ENCODE measurements at places on chromosomes 16 and 17. TPM values are rescaled to one million over a fixed set of nuclear protein-coding genes. Genes with fewer than 3 reads are reported as not detected.

DNA sequence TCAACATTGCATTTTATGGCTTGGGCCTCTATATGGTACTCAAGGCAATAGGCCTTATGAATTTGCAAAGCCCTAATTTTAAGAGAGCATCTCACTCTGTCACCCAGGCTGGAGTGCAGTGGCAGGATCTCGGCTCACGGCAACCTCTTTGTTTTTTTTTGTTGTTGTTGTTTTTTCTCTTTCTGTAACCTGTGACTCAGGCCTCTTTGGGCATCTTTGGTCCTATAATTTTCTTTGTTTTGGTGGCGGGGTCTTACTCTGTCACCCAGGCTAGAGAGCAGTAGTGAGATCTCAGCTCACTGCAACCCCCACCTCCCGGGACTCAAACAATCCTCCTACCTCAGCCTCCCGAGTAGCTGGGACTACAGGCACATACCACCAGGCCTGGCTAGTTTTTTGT, 21.8 kb upstream of the HERPUD1 start:
- no peak for DNase-seq
- H3K27me3 ChIP-seq: no peaks in the 10 kb centered on the region
- peaks cover 26% of the 10 kb centered on the region for H3K4me1 ChIP-seq
- no peaks in the 10 kb centered on the region for H3K36me3 ChIP-seq

DNA sequence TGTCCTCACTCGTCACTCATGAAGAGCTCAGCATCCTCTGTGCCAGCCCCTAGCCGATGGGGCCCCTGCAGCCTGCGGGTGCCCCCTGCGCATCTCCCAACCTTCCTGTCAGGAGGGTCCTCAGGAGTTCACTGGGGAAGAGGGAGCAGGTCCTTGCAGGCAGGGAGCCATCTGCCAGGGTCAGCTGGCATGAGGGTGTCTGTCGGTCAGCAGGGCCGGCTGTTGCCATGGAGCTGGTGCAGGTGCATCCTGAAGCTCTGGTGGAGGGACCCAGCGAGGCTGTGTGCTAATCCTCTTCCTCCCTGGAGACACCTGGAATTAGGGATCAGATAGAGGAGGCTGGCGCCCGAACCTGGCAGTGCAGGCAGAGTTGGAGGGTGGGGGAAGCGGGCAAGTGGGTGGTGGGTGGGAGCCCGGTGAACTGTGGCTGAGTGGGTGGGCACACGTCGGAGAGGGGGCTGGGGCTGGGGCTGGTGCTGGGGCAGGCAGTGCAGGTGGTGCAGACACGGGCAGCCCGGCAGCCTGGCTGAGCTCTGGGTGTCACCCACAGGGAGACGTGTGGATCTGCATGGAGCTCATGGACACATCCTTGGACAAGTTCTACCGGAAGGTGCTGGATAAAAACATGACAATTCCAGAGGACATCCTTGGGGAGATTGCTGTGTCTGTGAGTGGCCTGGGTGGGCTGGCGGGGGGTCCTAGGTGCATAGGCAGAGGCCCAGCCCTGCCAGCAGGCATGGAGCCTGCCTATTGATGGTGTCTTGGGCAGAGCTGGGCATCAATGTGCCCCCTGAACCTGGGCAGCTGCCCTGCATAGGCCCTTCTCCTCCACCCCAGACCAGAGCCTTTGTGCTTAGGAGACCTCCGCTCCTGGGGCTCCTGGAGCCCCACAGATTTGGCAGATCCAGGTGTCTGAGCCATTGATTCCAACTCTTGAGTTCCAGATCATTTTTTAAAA, 17.4 kb downstream of the MAP2K3 start:
- H3K27me3 ChIP-seq: no peaks in the 10 kb centered on the region
- H3K36me3 ChIP-seq: peaks cover 9% of the 10 kb centered on the region
- no peak overlapping the region for H3K4me3 ChIP-seq
- H3K27ac ChIP-seq: no peak overlapping the region

- H3K4me1 ChIP-seq: peaks cover 22% of the 10 kb centered on the region
- H3K27ac ChIP-seq: peak overlapping the region; percentile 19
- no peak for DNase-seq
- H3K36me3 ChIP-seq: peaks cover 3% of the 10 kb centered on the region
Observed at GRCh38 chr17:27518048-27518447, 61.8 kb downstream of the KSR1 start.

GRCh38 chr16:68401871-68402747, 46.2 kb downstream of the SMPD3 start:
- no peak overlapping the region for H3K27ac ChIP-seq
- no peak overlapping the region for H3K4me3 ChIP-seq
- no peaks in the 10 kb centered on the region for H3K36me3 ChIP-seq
- peaks cover 15% of the 10 kb centered on the region for H3K4me1 ChIP-seq

DNA sequence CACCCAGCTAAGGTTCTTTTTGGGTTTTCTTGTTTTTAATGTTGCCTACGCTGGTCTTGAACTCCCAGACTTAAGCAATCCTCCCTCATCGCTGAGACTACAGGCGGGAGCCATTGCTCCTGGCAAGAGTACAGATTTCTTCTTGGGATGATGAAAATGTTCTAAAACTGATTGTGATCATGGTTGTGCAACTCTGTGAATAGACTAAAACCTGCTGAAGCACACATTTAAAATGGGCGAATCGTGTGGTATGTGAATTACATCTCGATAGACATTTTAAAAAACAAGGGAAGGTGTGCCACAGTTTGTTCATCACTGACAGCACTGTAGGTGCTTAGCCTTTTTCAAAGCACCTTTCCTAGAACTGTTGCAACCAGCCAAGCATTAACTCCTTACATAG, 48.8 kb upstream of the CDH3 start:
- no peaks in the 10 kb centered on the region for H3K27me3 ChIP-seq
- H3K4me3 ChIP-seq: no peak overlapping the region
- peaks cover 9% of the 10 kb centered on the region for H3K36me3 ChIP-seq
- H3K4me1 ChIP-seq: no peaks in the 10 kb centered on the region
- peak overlapping the region; percentile 26 for H3K27ac ChIP-seq

GRCh38 chr16:50881331-50881830, 139.5 kb downstream of the CYLD start:
- H3K36me3 ChIP-seq: no peaks in the 10 kb centered on the region
- no peak overlapping the region for H3K27ac ChIP-seq
- DNase-seq: no peak
- no peak overlapping the region for H3K4me3 ChIP-seq
- H3K27me3 ChIP-seq: peaks cover 35% of the 10 kb centered on the region

- no peaks in the 10 kb centered on the region for H3K27me3 ChIP-seq
- no peaks in the 10 kb centered on the region for H3K36me3 ChIP-seq
- peaks cover 29% of the 10 kb centered on the region for H3K4me1 ChIP-seq
- DNase-seq: no peak
- H3K27ac ChIP-seq: peak overlapping the region; percentile 87
- peak overlapping the region; percentile 47 for H3K4me3 ChIP-seq
Observed at GRCh38 chr16:87851141-87851587, 18.1 kb downstream of the SLC7A5 start.

- DNase-seq: no peak
- H3K36me3 ChIP-seq: no peaks in the 10 kb centered on the region
- no peak overlapping the region for H3K27ac ChIP-seq
- peaks cover 28% of the 10 kb centered on the region for H3K27me3 ChIP-seq
- no peak overlapping the region for H3K4me3 ChIP-seq
Observed at GRCh38 chr16:31246296-31246695, 13.5 kb upstream of the ITGAM start.

GRCh38 chr17:6480303-6480675, 36.0 kb downstream of the PIMREG start:
- DNase-seq: no peak
- H3K27me3 ChIP-seq: peaks cover 30% of the 10 kb centered on the region
- H3K36me3 ChIP-seq: no peaks in the 10 kb centered on the region
- H3K27ac ChIP-seq: no peak overlapping the region
- H3K4me1 ChIP-seq: peaks cover 22% of the 10 kb centered on the region

DNA sequence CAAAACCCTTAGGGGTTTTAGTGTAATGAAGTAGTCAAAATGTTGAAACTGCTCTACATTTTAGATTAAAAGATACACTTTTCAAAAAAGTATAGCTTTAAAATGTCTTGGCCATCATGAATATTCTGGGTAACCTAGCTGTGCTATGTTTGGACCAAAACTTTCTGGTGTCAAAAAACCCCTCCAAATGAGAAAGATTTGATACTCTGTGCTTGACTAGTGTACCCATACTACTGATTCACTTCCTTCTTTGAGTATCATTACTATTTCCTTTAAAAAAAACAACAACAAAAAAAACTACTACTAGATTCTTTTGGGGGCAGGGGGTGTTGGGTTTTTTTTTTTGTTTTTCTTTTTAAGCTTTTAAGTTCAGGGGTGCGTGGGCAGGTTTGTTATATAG, 37.3 kb downstream of the PTRH2 start:
- no peaks in the 10 kb centered on the region for H3K4me1 ChIP-seq
- H3K36me3 ChIP-seq: peaks cover 30% of the 10 kb centered on the region

GRCh38 chr17:18035704-18036103, 3.3 kb downstream of the ATPAF2 start:
- no peak for DNase-seq
- H3K4me3 ChIP-seq: peak overlapping the region; percentile 29
- no peaks in the 10 kb centered on the region for H3K27me3 ChIP-seq
- peaks cover 3% of the 10 kb centered on the region for H3K36me3 ChIP-seq

DNA sequence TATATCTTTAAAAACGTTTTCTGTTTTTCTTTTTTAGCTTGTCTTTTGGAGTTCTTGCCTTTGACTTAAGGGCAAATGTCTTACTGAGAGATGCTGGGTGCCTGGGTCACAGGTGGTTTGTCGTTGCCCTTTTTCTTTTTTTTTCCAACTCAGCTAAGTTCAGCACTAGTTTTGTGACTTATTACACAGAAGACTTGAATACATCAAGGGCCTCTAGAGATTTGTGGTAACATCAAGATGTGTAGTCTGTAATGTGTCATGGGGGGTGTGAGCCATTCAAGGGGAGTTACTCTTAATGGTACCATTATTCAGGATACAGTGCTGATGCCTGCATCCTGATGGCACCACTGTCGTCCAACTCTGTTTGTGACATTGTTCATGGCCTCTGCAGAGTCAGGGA, 95.1 kb downstream of the PRKCA start:
- H3K4me1 ChIP-seq: peaks cover 10% of the 10 kb centered on the region
- H3K36me3 ChIP-seq: peaks cover 7% of the 10 kb centered on the region
- DNase-seq: no peak
- H3K4me3 ChIP-seq: no peak overlapping the region
- H3K27ac ChIP-seq: no peak overlapping the region

DNA sequence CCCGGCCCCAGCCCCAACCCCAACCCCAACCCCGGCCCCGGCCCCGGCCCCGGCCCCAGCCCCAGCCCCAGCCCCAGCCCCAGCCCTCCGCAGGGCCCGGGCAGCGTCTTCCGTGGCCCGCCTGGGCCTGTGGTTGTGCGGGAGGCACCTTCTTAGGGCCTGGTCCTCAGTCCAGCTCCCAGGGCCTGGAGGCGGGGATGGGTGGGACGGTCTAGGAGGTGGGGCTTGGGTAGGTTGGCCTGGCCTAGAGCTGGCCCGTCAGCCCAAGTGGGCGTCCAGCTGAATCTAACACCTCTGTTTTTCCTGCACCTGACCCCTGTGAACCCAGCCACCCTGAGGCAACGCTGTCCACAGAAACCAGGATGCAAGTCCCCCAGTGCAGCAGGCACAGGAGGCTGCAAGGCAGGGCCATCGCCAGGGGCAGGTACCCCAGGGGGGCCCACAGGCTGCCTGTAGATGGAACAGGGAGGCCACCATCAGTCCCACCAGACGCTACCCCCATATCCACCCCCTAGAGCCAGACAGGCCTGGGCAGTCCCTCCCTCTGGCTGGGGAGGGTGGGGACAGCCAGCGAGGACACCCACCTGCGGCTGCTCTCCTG, 8.8 kb downstream of the MSLN start:
- H3K4me3 ChIP-seq: no peak overlapping the region
- H3K36me3 ChIP-seq: no peaks in the 10 kb centered on the region
- no peak for DNase-seq
- no peaks in the 10 kb centered on the region for H3K27me3 ChIP-seq

Gene TOM1L2
- 62.5 TPM for total RNA-seq

Gene GPR142
- 4.1 TPM for total RNA-seq

Gene TBC1D3G
- total RNA-seq: not detected

Gene LRRC36
- 0.38 TPM for total RNA-seq

Gene CHST6
- total RNA-seq: 6.0 TPM

Gene TK1
- 34.4 TPM for total RNA-seq

Gene RAB37
- total RNA-seq: 3.4 TPM
